ENCODE measurements at places on chromosomes 2 and 18. TPM values are rescaled to one million over a fixed set of nuclear protein-coding genes. Genes with fewer than 3 reads are reported as not detected.

Gene RHOB
- 449 TPM for total RNA-seq

Gene NXPH2
- not detected for total RNA-seq

Gene LIMS4
- total RNA-seq: 10.8 TPM

Gene FEV
- not detected for total RNA-seq

Gene PASK
- 3.1 TPM for total RNA-seq

Gene EMILIN1
- total RNA-seq: 287 TPM

Gene COL3A1
- total RNA-seq: 35,960 TPM

Gene TXNDC2
- 5.1 TPM for total RNA-seq

Gene GPC1
- 29.9 TPM for total RNA-seq

Gene CD8B2
- 2.6 TPM for total RNA-seq

Gene ALPG
- not detected for total RNA-seq

Gene CRYBA2
- not detected for total RNA-seq

Gene DOK1
- 12.0 TPM for total RNA-seq

Gene MFSD2B
- 0.48 TPM for total RNA-seq

Gene IL1R2
- 3.6 TPM for total RNA-seq
